ENCODE measurements at places on chromosomes 16 and 17. TPM values are rescaled to one million over a fixed set of nuclear protein-coding genes. Genes with fewer than 3 reads are reported as not detected.

- no peak for DNase-seq
These were observed 243.9 kb downstream of the IRF8 start for GRCh38 chr16:86142801-86143236.

RND2 gene
- 0.16 TPM for total RNA-seq

KRT10 gene
- total RNA-seq, result 116 TPM

DNA sequence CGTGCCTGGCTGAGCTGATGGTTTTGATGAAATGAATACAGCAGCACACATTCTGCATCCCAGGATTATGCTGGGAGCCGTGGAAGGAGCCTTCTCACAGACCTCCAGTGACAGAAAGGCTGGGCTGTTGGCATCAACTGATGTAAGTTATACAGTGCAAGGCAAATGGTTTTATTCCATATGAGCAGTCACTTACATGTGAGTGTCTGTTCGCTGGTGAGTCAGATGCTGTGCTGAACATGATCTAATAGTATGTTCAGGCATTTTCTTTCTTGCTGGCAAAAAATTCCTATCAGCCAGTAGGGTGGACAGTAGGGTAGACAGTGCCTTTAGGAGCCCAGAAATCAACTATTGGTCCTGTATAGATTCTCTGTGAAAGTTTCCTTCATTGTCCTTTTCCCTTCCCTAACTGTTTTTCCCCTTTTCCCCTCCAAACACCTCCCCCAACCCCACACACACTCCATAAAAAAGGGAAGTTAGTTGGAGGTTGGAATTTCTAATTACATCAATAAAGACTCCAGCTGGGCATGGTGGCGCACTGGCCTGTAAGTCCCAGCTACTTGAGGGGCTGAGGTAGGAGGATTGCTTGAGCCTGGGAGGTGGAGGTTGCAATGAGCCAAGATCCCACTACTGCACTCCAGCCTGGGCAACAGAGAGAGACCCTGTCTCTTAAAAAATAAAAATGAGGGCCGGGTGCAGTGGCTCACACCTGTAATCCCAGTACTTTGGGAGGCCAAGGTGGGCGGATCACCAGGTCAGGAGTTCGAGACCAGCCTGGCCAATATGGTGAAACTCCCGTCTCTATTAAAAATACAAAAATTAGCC lies 36.2 kb downstream of the LDHD start:
- no peak for DNase-seq

- no peak for DNase-seq
These were observed 9.3 kb downstream of the BBS2 start for GRCh38 chr16:56510544-56510943.

GRCh38 chr16:12602811-12603698 lies 200.6 kb downstream of the CPPED1 start:
- DNase-seq, result no peak

GRCh38 chr17:28878981-28879380 lies 18.6 kb downstream of the FLOT2 start:
- peak; percentile 66 for DNase-seq

PDILT gene
- not detected for total RNA-seq

DNA sequence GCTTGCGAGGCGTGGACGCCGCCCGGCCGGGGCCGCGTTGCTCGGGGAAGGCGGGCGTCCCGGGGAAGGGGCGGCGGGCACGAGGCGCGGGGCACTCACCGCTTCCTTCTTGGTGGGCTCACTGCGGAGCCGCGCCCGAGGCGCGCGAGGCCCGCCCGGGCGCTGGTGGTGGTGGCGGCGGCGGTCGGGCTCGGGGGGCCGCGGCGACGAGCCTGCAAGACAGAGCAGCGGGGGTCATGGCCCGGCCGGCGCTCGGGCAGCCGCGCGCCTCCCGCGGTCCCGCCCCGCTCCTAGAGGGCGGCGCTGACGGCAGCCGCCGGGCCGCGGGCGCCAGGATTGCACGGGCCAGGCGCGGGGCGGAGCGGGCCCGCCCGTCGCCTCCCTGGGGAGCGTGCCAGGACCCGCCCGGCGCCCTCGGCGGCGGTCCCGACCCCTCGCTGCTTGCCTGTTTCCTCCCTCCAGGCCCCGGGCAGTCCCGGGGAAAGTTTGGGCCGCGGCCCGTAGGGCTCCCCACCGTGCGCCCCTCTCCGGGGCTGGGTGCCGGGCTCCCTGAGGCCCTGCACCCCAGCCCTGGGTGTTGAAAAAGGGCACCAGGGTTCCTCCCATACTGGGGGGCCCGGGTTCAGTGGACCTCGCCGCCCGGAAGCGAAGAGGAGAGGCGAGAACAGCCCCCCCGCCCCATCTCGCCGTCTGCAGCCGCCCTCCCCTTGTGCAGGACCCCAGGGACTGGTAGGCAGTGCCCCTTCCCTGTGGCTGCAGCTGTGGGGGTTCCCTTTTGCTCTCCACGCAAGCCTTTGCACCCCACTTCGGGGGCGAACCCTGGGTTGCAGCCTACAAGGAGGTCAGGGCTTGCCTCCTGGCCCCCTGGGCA lies at the start of gene C16orf74:
Gene C16orf74 (minus strand): TSS at position 270 of the 871 bp plus-strand sequence. CDS start 15,879 bp downstream, outside the sequence.
- DNase-seq, result peak; percentile 70

DNA sequence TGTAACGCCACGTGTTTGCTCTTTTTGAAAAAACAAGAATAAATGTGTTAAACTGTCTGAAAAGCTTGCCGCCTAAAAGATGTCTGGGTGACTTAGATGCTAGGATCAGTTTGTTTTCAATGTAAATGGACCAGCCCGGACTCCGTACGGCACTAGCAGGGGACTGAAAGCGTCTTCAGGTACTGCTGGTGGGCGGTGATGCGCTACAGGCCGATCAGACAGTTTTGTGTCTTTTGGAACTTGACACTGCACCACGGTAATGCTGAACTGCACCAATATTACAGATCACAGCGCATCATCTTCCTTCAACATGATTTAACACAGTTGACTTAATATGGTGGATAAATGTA lies 727 bp upstream of the MBTPS1 start:
- DNase-seq, result no peak

GRCh38 chr17:66981983-66982508 lies 17.5 kb downstream of the CACNG4 start:
- no peak for DNase-seq

DNA sequence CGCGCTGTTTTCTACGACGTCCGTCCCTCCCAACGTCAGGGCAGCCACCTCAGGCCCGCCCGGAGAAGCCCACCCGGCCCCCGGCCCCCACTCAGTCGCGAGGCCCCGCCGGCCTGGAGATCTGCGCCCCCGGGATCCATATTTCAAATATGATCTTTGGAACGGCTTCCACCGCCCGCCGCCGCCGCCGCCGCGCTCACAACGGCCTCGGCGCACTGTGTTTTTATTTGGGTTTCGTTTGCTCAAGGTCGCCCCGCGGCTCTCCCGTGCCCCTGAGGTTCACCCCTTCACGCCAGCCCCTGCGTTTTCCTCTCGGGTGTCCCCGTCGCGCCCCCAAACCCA lies 4.2 kb upstream of the CBX4 start:
- no peak for DNase-seq

Measured in MCF 10A (cell line).